Sciatic nerve (tissue), 2 donors: ENCODE measurements at places on chromosomes 1 and 21. TPM values are rescaled to one million over a fixed set of nuclear protein-coding genes. Genes with fewer than 3 reads are reported as not detected.

KLF18 gene
- not detected for total RNA-seq

DNAJC6 gene
- 20.7 TPM for total RNA-seq

FHAD1 gene
- 3.1 TPM for total RNA-seq

TSPEAR gene
- total RNA-seq: not detected

DNA sequence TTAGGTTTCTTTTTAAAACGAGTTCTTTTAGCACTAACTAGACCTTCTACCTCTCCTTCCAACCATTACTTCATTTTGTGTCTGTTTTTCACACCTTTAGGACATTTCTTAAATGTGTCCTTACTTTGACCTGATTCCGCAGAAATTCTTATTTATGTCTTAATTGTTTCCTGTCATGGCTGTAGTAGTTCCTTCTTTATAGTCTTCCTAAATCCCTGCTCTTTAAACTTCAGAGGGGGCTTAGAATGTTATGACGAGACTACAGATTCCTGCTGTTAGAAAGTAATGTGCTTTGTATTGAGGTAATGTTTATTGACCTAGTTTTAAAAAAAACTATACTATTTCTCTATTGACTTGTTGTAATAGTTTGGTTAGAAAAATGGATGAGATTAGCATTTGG lies 70.4 kb downstream of the HMCN1 start:
- DNase-seq: no peak

DNA sequence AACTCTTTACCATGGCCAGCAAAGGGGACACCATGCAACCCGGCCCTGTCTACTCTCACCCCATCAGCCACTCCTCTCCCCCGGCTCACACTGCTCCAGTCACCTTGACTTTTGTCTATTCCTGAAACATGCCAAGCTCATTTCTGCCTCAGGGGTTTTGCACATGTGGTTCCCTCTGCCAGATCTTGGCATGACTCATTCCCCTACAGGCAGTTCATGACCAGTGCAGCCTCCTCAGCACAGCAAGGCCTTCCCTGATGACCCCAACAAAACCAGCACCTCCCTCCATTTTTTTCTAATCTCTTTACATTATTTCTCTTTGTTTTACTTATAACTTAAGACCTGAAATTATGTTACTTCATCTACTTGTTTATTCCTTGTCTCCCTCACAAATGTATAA lies 58.6 kb upstream of the GJB5 start:
- no peak for DNase-seq

GRCh38 chr1:178101654-178102053 lies 7.8 kb downstream of the RASAL2 start:
- DNase-seq: no peak

DNA sequence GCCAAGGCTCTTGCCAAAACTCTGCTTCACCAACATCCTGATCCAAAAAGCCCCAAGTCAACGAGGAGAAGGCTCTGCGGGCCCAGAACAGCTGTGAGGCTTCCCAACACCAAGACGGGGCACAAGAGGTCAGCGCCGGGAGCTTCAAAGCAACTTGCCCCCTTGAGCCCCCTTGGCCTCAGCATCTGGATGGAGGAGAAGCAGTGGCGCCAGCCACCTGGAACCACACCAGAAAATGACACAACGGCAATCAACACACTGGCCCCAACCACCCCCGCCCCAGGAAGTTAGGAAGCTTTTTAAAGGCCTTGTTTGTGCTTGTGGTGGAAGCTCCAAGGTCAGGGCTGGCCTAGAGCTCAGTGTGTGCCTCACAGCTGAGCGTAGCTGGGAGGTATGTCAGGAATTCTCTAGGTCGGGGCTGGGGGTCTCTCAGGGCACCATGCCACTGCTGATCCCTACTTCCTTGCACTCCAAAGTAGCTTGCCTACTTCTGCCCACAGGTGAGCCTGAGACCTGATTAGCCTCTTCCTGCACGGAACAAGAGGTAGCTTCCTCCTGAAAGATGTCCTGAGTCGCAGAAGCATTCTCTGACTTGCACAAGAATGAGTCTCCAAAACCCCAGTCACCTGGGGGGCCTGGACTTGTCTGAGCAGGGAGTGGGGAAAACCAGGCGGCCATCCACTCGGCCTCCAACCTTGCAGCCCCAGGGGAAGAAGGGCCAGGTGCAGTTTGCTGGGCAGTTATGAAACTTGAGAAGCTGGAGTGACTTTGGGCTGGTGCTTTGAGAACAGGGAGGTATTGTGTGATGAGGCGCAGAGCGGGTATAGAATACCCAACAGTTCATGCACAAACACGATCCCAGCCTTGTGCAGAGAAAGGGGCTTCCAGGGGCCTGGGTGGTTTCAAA lies 9.7 kb upstream of the SRP9 start:
- DNase-seq: peak; percentile 84

DNA sequence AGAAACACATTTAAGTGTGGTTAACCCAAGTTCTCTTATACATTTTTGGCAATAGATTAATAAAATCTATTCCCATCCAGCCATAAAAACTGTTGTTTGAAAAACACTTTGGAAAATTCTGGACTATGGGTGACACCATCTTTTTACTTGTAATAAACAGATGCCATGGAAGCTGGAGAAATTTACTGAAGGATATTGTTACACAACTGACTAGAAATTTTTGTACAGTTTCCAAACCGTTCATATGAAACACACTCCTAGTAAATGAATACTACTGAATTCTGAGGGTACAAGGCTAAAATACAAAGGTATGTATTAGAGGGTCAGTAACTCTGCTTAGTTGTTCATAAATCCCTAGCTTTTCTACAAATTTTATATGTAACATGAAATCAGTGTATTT lies 48.7 kb downstream of the TRIM33 start:
- DNase-seq: no peak

DNA sequence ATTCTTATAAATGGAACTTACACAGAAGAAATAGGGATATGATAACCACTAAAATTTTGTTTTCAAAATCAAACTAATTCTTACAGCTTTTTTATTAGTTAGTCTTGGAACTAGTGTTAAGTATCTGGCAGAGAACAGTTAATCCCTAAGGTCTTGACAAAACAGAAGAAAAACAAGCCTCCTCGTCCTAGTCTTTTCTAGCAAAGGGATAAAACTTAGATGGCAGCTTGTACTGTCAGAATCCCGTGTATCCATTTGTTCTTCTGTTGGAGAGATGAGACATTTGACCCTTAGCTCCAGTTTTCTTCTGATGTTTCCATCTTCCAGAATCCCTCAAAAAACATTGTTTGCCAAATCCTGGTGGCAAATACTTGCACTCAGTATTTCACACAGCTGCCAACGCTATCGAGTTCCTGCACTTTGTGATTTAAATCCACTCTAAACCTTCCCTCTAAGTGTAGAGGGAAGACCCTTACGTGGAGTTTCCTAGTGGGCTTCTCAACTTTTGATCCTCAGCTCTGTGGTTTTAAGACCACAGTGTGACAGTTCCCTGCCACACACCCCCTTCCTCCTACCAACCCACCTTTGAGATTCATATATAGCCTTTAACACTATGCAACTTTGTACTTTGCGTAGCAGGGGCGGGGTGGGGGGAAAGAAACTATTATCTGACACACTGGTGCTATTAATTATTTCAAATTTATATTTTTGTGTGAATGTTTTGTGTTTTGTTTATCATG lies 42.3 kb upstream of the LAMC2 start:
- DNase-seq: no peak

GRCh38 chr1:222815440-222815765 lies 564 bp downstream of the DISP1 start:
- DNase-seq: no peak

DNA sequence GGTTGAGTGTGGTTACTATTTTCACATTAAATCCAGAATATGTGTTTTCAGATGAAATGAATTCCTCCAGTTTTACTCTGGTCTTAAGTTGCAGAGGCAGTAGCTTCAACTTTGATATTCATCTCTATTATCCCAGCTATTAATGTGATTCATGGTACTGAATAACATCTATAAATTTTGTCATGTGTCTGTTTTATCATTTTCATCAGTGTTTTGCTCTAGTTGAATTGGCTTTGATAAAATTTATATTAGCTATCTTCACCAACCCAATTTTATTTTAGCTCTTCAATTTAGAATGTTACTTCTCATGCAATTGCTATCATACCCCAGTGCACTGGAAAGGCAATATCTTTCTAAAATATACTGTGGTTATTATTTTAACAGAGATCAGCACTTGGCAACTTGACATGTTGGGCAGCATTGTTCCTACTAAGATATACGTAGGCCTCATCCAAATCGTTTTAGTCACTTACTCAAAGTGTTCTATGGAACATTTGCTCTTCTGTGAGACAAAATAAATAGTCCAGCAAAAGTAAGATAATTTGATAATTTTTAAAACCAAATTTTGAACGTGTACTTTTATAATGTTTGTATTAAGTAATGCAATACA lies 184.3 kb downstream of the NCAM2 start:
- no peak for DNase-seq

DNA sequence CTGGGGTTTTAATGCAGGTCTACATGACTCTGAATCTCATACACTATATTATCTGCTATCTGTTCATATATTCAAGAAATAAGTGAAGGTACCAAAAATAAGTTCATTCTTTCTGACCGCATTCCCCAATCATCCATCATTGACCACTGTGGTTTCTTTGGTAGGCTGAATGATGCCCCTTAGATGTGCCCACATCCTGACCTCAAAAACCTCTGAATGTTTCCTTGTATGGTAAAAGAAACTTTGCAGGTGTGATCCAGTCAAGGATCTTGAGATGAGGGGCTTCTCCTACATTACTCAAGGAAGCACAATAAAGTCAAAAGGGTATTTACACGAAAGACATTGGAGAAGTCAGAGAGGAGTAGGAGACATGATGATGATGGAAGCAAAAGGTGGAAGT lies 60.6 kb upstream of the LRRC8B start:
- no peak for DNase-seq
